K562 (cell line): ENCODE measurements at places on chromosomes 7 and 10.
A peak's percentile ranks its signal among the peaks of the same experiment; 100 is the strongest.

DNA sequence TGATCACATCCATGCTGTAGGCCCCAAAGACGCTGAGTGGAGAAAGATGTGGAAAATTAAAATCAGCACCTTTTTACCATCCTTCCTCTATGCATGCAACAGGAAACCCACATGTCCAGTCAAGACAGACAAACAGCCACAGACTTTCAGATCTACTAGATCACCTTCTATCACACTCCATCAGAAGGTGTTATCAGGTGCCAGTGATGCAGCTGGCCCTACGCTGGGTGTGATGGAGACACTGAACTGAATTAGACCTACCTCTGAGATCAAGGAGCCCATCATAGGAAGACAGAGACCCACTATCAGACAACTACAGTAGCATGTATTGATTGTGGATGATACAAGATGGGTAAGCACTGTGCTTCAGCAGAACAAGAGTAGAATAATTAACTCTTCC is 15.5 kb downstream of the CYP3A4 start:
- no peaks in the 10 kb centered on the region for H3K36me3 ChIP-seq
- no peak for DNase-seq
- no peak overlapping the region for H3K27ac ChIP-seq
- peaks cover under 1% of the 10 kb centered on the region; the same call in 1 of the 3 replicates for H3K4me1 ChIP-seq

- no peak overlapping the region for H3K27ac ChIP-seq
- H3K27me3 ChIP-seq = peaks cover 85% of the 10 kb centered on the region
- no peak for DNase-seq
- no peaks in the 10 kb centered on the region for H3K36me3 ChIP-seq
Observed at GRCh38 chr7:155257482-155258225, 40.0 kb upstream of the INSIG1 start.

- H3K36me3 ChIP-seq = peaks cover 74% of the 10 kb centered on the region
- H3K4me1 ChIP-seq = no peaks in the 10 kb centered on the region; the same call in 1 of the 2 replicates
- H3K27ac ChIP-seq = no peak overlapping the region
- no peaks in the 10 kb centered on the region for H3K27me3 ChIP-seq
Observed at GRCh38 chr7:5218564-5219360, 28.7 kb downstream of the WIPI2 start.

GRCh38 chr10:109456566-109457301 is 466.6 kb downstream of the XPNPEP1 start:
- H3K4me3 ChIP-seq = no peak overlapping the region
- H3K27ac ChIP-seq = no peak overlapping the region
- no peak for DNase-seq
- no peaks in the 10 kb centered on the region for H3K27me3 ChIP-seq
- H3K36me3 ChIP-seq = no peaks in the 10 kb centered on the region
- H3K4me1 ChIP-seq = no peaks in the 10 kb centered on the region

GRCh38 chr10:102313221-102313896 is 68.0 kb downstream of the GBF1 start:
- H3K4me3 ChIP-seq = no peak overlapping the region
- DNase-seq = no peak
- no peak overlapping the region for H3K27ac ChIP-seq
- no peaks in the 10 kb centered on the region for H3K27me3 ChIP-seq
- no peaks in the 10 kb centered on the region for H3K4me1 ChIP-seq

DNA sequence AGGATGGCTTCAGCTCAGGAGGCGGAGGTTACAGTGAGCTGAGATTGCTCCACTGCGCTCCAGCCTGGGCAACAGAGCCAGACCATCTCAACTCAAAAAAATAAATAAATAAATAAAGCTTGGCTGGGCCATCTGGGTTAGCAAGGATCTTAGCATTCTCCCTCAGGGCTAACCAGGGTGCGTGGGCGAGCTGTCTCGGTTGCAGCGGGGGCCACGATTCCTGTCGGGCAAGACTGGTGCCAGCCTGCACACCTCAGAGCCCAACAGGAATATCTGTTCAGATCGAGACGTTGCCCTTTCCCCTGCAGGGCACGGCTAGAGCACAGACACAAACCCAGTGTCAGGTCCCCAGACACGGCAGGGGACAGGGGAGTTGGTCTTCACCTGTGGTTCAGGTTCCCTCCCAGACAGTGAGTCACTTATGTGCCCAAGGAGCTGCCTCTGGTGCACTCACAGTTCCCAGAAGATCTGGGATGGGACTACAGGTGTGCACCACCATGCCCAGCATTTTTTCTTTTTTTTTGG is 75.5 kb upstream of the GTF2I start:
- no peak for DNase-seq
- H3K27me3 ChIP-seq = no peaks in the 10 kb centered on the region
- no peak overlapping the region for H3K4me3 ChIP-seq
- no peaks in the 10 kb centered on the region for H3K36me3 ChIP-seq
- peaks cover 9% of the 10 kb centered on the region for H3K4me1 ChIP-seq

DNA sequence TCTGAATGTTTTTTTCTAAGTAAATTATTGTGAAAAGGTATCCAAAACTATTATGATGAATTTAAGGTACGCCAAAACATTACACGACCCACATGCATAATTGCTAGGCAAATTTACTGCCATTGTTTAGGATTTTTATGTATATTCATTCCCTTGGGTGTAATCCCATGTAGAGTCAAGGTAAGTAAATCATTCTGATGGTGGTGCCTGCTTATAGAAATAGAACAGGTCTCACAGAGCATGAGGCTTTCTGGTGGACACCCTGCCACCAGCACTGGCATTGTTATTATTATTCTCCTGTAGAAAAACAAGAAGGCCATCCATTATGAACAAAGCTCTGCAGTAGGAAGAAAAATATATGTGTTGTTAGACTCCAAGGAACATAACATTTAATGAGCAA is 111.7 kb upstream of the ZNF804B start:
- H3K4me1 ChIP-seq = no peaks in the 10 kb centered on the region
- no peaks in the 10 kb centered on the region for H3K27me3 ChIP-seq
- no peak overlapping the region for H3K4me3 ChIP-seq

DNA sequence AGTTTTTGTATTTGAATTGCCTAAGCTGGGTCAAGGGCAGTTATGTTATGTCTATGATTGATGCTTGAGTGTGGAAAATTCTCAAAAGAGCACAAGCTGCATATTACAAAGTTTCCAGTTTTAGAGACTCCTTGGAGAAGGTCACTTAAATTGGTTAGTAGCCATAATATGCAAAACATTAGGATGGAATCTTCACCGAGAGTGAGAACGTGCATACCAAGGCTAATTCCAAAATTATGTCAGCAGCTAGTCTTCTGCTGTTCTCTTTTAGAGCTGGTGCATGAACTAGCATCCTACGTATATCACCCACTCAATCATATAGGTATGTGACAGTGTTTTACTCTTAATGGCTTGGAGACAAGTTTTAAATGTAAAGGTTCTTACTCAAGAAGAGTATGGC is 49.2 kb downstream of the MKX start:
- no peaks in the 10 kb centered on the region for H3K27me3 ChIP-seq
- no peaks in the 10 kb centered on the region for H3K4me1 ChIP-seq
- no peaks in the 10 kb centered on the region for H3K36me3 ChIP-seq
- no peak overlapping the region for H3K27ac ChIP-seq

DNA sequence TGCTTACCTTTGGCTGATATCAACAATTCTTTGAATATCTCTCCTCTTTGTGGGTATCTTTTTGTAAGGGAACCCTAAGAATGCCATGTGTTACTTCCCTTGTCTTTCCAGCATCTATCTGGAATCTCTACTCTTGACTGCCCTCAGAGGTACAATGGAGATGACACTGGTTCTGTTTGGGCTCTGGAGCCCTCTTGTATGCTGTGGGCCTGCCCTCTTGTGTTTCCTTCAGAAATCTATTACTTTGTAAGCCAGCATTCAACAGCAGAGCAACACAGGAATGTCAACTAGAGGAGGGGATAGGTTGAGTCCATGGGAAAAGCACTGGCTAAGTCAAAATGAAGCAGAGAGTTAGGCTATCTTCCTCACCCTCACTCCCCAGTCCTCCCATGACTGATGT is 142.3 kb downstream of the XPNPEP1 start:
- DNase-seq = no peak
- H3K27ac ChIP-seq = no peak overlapping the region
- H3K4me1 ChIP-seq = no peaks in the 10 kb centered on the region
- H3K27me3 ChIP-seq = no peaks in the 10 kb centered on the region
- H3K36me3 ChIP-seq = no peaks in the 10 kb centered on the region

GRCh38 chr10:50542871-50543270 is 80.9 kb downstream of the SGMS1 start:
- no peaks in the 10 kb centered on the region; the same call in 2 of the 3 replicates for H3K36me3 ChIP-seq
- H3K4me3 ChIP-seq = no peak overlapping the region
- H3K4me1 ChIP-seq = peaks cover 65% of the 10 kb centered on the region
- no peaks in the 10 kb centered on the region for H3K27me3 ChIP-seq

- no peak for DNase-seq
- H3K4me1 ChIP-seq = no peaks in the 10 kb centered on the region
- H3K4me3 ChIP-seq = no peak overlapping the region
- H3K27me3 ChIP-seq = no peaks in the 10 kb centered on the region
- no peaks in the 10 kb centered on the region for H3K36me3 ChIP-seq
Observed at GRCh38 chr10:105391670-105392351, 750.7 kb downstream of the SORCS3 start.

DNA sequence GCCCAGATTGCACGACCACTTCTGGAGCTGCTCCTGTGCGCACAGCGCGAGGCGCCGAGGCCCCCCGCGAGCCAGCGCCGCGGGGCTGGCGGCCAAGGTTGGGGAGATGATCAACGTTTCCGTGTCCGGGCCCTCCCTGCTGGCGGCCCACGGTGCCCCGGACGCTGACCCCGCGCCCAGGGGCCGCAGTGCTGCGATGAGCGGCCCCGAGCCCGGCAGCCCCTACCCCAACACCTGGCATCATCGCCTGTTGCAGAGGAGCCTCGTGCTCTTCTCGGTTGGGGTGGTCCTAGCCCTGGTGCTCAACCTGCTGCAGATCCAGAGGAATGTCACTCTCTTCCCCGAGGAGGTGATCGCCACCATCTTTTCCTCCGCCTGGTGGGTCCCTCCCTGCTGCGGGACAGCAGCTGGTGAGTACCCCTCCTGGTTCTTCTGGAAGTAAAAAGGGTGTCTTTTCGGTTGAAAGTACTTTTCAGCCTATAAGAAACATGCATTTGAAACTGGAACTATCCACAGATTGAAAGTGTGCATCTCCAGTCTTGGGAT is 683 bp downstream of the INSIG1 start:
- no peaks in the 10 kb centered on the region for H3K27me3 ChIP-seq
- H3K4me3 ChIP-seq = peak overlapping the region; percentile 76
- H3K27ac ChIP-seq = peak overlapping the region; percentile 69
- no peak for DNase-seq

DNA sequence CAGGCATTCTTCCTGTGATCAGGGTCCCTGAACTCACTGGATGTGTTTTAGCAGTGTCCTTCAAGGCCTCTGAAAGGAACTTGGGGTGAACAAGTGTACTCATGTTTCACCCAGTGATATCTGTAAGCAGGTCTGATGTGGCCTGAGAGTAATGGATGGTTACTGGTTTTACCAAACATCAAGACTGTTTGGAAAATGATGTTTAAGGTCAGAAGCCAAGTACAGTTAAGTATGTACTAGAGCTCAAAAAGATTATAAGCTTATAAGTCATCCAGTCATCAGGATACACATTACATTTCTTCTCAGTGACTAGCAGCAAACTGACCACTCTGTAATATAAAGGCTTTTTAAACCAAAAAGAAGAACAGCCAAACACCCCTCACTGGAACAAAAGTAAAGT is 79.8 kb upstream of the PTN start:
- no peak for DNase-seq
- H3K4me3 ChIP-seq = no peak overlapping the region
- H3K27me3 ChIP-seq = no peaks in the 10 kb centered on the region
- H3K36me3 ChIP-seq = no peaks in the 10 kb centered on the region

GRCh38 chr7:6317797-6318438 is 45.5 kb upstream of the CYTH3 start:
- DNase-seq = no peak
- no peaks in the 10 kb centered on the region for H3K27me3 ChIP-seq
- H3K4me1 ChIP-seq = no peaks in the 10 kb centered on the region
- H3K4me3 ChIP-seq = no peak overlapping the region
- H3K36me3 ChIP-seq = no peaks in the 10 kb centered on the region
- no peak overlapping the region for H3K27ac ChIP-seq

- peaks cover 16% of the 10 kb centered on the region for H3K4me1 ChIP-seq
- peak overlapping the region; percentile 82 for H3K4me3 ChIP-seq
- peaks cover 38% of the 10 kb centered on the region for H3K36me3 ChIP-seq
- no peak for DNase-seq
Observed at GRCh38 chr7:30503274-30504212, 1.1 kb downstream of the GGCT start.

DNA sequence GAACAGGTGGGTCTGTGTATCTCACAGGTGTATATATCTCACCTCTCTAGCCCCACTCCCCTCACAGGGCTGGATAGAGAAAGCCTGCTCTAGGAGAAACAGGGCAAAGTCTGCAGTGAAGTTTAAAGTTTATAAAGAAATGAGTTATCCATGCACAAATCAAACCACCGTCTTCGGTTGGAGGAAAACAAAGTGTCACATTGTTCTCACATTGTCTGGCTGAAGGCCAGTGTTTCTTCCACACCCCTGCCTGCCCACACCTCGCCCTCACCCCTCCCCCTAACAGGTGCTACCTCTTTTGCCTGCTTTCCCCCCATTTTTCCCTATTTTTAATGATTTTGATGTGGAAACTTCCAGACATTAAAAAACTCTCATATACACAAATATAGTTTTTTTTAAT is 25.8 kb downstream of the AQP1 start:
- no peak overlapping the region for H3K4me3 ChIP-seq
- H3K27me3 ChIP-seq = no peaks in the 10 kb centered on the region
- no peak for DNase-seq
- H3K27ac ChIP-seq = no peak overlapping the region
- no peaks in the 10 kb centered on the region for H3K36me3 ChIP-seq
- no peaks in the 10 kb centered on the region; the same call in 2 of the 3 replicates for H3K4me1 ChIP-seq

GRCh38 chr7:30119890-30120577 is 14.8 kb upstream of the MTURN start:
- H3K36me3 ChIP-seq = no peaks in the 10 kb centered on the region; the same call in 2 of the 3 replicates
- H3K4me1 ChIP-seq = no peaks in the 10 kb centered on the region
- no peaks in the 10 kb centered on the region for H3K27me3 ChIP-seq
- H3K27ac ChIP-seq = no peak overlapping the region

GRCh38 chr7:22486597-22486996 is 13.4 kb downstream of the STEAP1B start:
- H3K36me3 ChIP-seq = peaks cover 35% of the 10 kb centered on the region; the same call in 2 of the 3 replicates
- H3K27ac ChIP-seq = no peak overlapping the region
- no peak for DNase-seq
- H3K27me3 ChIP-seq = no peaks in the 10 kb centered on the region
- H3K4me3 ChIP-seq = no peak overlapping the region
